Spinal cord (tissue), 10 donors: ENCODE measurements at places on chromosomes 6 and 20. TPM values are rescaled to one million over a fixed set of nuclear protein-coding genes. Genes with fewer than 3 reads are reported as not detected.

Gene EYS
- polyA plus RNA-seq = 1.3 TPM

Gene SIRPD
- not detected for polyA plus RNA-seq

Gene DLL1
- 30.5 TPM for polyA plus RNA-seq

Gene GHRH
- polyA plus RNA-seq = not detected

Gene CLVS2
- polyA plus RNA-seq = 10.1 TPM

Gene OOEP
- not detected for polyA plus RNA-seq

Gene FOXF2
- polyA plus RNA-seq = 15.6 TPM

Gene MLN
- polyA plus RNA-seq = 0.99 TPM

Gene HECA
- 18.0 TPM for polyA plus RNA-seq

Gene FAM210B
- 25.4 TPM for polyA plus RNA-seq

Gene TMEM181
- 36.8 TPM for polyA plus RNA-seq

Gene FILIP1
- polyA plus RNA-seq = 2.0 TPM

Gene PDE10A
- 15.6 TPM for polyA plus RNA-seq

Gene DEF6
- 6.7 TPM for polyA plus RNA-seq

Gene SRSF12
- 27.8 TPM for polyA plus RNA-seq

Gene SOBP
- 44.6 TPM for polyA plus RNA-seq

Gene PPIL6
- polyA plus RNA-seq = 12.8 TPM

Gene BPIFA1
- polyA plus RNA-seq = not detected

Gene NAA20
- 82.2 TPM for polyA plus RNA-seq

Gene FAM184A
- 44.2 TPM for polyA plus RNA-seq

Gene ABHD16B
- not detected for polyA plus RNA-seq

Gene SLC17A9
- 2.4 TPM for polyA plus RNA-seq

Gene TINAG
- polyA plus RNA-seq = 0.39 TPM

Gene TGM2
- 23.7 TPM for polyA plus RNA-seq

Gene MSH5
- polyA plus RNA-seq = 38.8 TPM

Gene HLA-DQA1
- polyA plus RNA-seq = 0.57 TPM

Gene MAN1A1
- 11.7 TPM for polyA plus RNA-seq

Gene SLC35F1
- 54.5 TPM for polyA plus RNA-seq

Gene LZTS3
- 83.2 TPM for polyA plus RNA-seq

Gene OPN5
- polyA plus RNA-seq = 0.59 TPM

Gene ADTRP
- 0.38 TPM for polyA plus RNA-seq

Gene RRAGD
- polyA plus RNA-seq = 86.3 TPM

Gene TEAD3
- polyA plus RNA-seq = 7.2 TPM

Gene ALDH8A1
- 1.5 TPM for polyA plus RNA-seq

Gene IRAK1BP1
- 10.0 TPM for polyA plus RNA-seq

Gene FNDC11
- 0.93 TPM for polyA plus RNA-seq

Gene CLDN20
- 0.71 TPM for polyA plus RNA-seq

Gene DPPA5
- polyA plus RNA-seq = not detected

Gene CLPSL2
- polyA plus RNA-seq = 0.56 TPM

Gene SNX21
- polyA plus RNA-seq = 35.8 TPM
